ENCODE measurements at places on chromosomes 7 and 10. TPM values are rescaled to one million over a fixed set of nuclear protein-coding genes. Genes with fewer than 3 reads are reported as not detected.

Gene PDSS1
- total RNA-seq = 10.7 TPM

Gene RAB11FIP2
- total RNA-seq = 4.8 TPM

Gene INA
- under 0.01 TPM for total RNA-seq

Gene LIPK
- not detected for total RNA-seq

Gene AUTS2
- 15.0 TPM for total RNA-seq

Gene GPR15LG
- not detected for total RNA-seq

Gene GDF2
- total RNA-seq = not detected

Gene SLC35G1
- total RNA-seq = 6.0 TPM

Gene INMT
- total RNA-seq = not detected

Gene RSPH10B2
- not detected for total RNA-seq

Gene MACROH2A2
- total RNA-seq = 25.6 TPM

Gene RBM20
- total RNA-seq = not detected

Gene GBX1
- not detected for total RNA-seq

Gene BMPR1A
- 15.7 TPM for total RNA-seq

Gene CYP2W1
- not detected for total RNA-seq

Gene PON3
- 4.7 TPM for total RNA-seq

Gene NSUN6
- total RNA-seq = 7.7 TPM

Gene CALCR
- not detected for total RNA-seq

Gene PDK4
- total RNA-seq = not detected

Gene EN2
- total RNA-seq = not detected

Gene DCLRE1A
- 5.7 TPM for total RNA-seq

Gene EPHA1
- total RNA-seq = 37.2 TPM

Gene PNLIPRP1
- total RNA-seq = not detected

Gene TSPAN13
- total RNA-seq = 24.1 TPM

Gene OR2A42
- total RNA-seq = not detected

All from hair follicular keratinocyte (primary cell).